ENCODE measurements at places on chromosomes 7 and 10. TPM values are rescaled to one million over a fixed set of nuclear protein-coding genes. Genes with fewer than 3 reads are reported as not detected.

DNA sequence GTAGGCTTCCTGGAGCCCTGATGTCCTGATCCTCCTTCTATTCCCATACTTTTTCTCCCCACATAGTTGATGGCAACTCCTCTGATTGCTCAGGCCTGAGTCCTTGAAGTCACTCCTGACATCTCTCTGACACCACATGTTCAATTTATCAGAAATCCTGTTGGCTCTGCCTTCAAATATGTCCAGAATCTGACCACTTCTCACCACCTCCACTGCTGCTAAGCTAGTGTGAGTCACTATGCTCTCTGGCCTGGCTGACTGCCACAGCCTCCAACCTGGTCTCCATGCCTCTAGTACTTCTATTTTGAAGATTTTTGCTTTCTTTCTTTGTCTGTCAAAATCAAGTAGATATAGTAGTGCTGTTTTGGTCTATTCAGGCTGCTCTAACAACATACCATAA, 53.0 kb downstream of the TMEM229A start:
- H3K27me3 ChIP-seq = no peaks in the 10 kb centered on the region
- no peak for DNase-seq
- no peaks in the 10 kb centered on the region for H3K4me1 ChIP-seq
- no peak overlapping the region for H3K4me3 ChIP-seq
- H3K36me3 ChIP-seq = no peaks in the 10 kb centered on the region
- H3K27ac ChIP-seq = no peak overlapping the region

DNA sequence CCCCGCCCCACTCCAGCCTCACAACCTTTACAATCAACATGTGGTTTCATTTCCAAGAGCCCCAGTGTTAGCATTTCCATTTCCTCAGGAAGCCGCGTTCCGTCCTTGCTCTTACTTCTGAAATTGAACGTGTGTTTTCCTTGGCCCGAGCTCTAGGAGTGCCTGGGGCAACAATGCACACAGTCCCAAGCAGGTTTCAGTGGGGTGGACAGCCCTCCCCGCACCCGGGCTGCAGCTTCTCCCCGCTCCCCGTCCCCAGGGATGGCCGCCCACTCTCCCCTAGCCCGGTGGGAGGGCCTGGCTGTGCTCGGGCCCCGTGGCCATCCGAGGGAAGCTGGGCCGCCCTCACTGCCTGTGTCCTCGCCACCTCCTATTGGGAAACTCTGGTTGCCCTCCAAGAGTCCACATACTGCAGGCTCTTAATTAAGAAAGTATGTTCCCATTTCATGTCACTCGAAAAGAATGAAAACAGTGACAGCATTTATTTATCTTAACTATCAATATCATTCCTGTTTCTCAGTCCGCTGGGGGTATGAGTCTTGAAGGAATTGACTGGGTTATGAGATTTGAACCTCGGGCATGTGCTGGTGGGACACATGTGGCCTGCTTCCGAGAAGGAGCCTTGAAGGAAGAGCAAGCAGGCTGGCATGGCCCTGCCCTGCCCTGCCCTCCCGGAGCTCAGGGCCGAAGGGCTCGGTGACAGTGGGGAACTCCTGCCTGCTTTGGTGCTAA, 163.8 kb downstream of the GRK5 start:
- no peaks in the 10 kb centered on the region for H3K27me3 ChIP-seq
- no peak overlapping the region for H3K27ac ChIP-seq
- no peaks in the 10 kb centered on the region for H3K4me1 ChIP-seq
- no peak for DNase-seq
- no peaks in the 10 kb centered on the region for H3K36me3 ChIP-seq

GRCh38 chr10:31875608-31876007, 53.0 kb downstream of the ARHGAP12 start:
- no peaks in the 10 kb centered on the region for H3K4me1 ChIP-seq
- H3K4me3 ChIP-seq = no peak overlapping the region
- H3K27ac ChIP-seq = no peak overlapping the region
- no peaks in the 10 kb centered on the region for H3K36me3 ChIP-seq

GRCh38 chr10:123883673-123884320, 7.8 kb downstream of the CPXM2 start:
- DNase-seq = no peak
- no peaks in the 10 kb centered on the region for H3K36me3 ChIP-seq
- no peak overlapping the region for H3K27ac ChIP-seq
- H3K4me1 ChIP-seq = no peaks in the 10 kb centered on the region
- no peak overlapping the region for H3K4me3 ChIP-seq

The VIPR2 gene
- total RNA-seq = 0.04 TPM

- H3K36me3 ChIP-seq = no peaks in the 10 kb centered on the region
- H3K4me3 ChIP-seq = no peak overlapping the region
- no peaks in the 10 kb centered on the region for H3K4me1 ChIP-seq
- H3K27ac ChIP-seq = no peak overlapping the region
- no peaks in the 10 kb centered on the region for H3K27me3 ChIP-seq
Measured at GRCh38 chr10:35843524-35844181, 201.6 kb upstream of the FZD8 start.

DNA sequence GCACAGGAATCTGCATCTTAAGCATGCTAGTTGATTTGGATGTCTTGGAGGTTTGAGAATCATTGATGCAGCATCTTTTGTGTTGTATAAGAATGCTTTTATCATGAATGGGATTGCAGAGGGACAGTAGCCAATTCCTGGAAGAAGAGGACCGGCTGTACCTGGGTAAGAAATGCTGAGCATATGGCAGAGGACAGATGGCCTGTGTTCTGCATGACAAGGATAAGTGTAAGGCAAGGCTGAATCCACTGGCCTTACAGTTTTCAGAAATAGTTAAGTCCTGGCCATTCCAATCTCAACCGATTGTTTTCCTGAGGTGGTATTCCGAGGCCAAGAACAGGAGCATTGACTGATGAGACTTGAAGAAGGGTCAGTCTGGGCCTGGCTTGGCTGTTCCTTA, 24.4 kb upstream of the KBTBD2 start:
- H3K4me3 ChIP-seq = no peak overlapping the region
- DNase-seq = no peak
- no peaks in the 10 kb centered on the region for H3K27me3 ChIP-seq
- H3K27ac ChIP-seq = no peak overlapping the region
- H3K36me3 ChIP-seq = peaks cover 53% of the 10 kb centered on the region

The EIF3B gene
- 387 TPM for total RNA-seq

GRCh38 chr7:5367661-5368060, 56.0 kb downstream of the TNRC18 start:
- H3K4me3 ChIP-seq = no peak overlapping the region
- H3K36me3 ChIP-seq = peaks cover 28% of the 10 kb centered on the region
- DNase-seq = peak; percentile 44
